ENCODE measurements at places on chromosomes 2 and 18.

GRCh38 chr2:23588106-23588505 is 203.1 kb downstream of the KLHL29 start:
- DNase-seq: no peak

DNA sequence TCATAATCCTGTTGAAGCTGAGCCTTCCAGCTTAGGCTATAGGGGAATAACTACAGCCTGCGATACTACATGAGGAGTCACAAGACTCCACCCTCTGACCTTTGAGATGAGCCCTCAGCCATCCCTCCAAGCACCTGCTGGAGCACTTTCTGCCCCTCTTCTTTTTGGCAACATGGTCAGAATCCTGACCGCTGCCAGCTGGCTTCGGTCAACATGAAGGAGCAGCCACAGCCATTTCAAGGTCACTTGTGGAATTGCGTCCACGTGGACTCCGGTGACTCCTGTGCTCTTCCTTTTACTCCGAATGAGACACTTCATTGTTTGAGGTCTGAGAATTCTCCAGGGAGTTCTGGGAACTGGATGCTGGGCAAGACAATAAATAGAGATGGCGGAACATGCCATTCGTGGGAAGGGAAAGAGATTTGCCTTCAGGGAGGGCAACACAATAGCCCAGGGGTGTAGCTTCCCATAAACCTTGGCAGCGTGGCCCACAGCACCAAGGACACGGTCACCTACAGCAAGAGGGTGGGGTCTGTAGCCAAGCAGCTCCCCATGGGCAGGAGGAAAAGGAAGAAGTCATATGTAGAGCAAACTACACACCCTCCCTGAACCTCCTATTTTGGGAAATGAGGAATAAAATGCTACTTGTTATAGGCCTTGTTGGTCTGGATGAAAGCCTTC is 73.3 kb upstream of the PPP1CB start:
- DNase-seq: no peak

DNA sequence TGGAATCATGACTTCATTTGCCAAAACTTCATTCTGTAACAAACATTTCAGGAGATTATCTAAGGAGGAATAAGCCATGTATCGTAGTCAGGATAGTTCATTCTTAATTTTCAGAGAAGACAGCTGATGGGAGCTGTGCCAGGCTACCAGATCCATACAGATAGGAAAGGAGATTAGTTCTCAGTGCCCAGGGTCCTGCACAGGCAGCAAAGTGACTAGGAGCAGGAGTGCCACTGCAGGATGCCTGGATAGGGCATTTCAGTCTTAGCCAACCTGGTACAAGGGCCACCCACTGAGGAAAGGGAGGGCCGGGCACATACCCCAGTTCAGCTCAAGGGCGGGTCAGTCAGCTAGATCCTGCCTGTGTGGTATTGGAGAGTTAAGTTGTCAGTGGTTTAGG is 6.7 kb upstream of the OSR1 start:
- DNase-seq: no peak

- DNase-seq: no peak
Observed at GRCh38 chr18:12334863-12335262, 26.8 kb downstream of the TUBB6 start.

DNA sequence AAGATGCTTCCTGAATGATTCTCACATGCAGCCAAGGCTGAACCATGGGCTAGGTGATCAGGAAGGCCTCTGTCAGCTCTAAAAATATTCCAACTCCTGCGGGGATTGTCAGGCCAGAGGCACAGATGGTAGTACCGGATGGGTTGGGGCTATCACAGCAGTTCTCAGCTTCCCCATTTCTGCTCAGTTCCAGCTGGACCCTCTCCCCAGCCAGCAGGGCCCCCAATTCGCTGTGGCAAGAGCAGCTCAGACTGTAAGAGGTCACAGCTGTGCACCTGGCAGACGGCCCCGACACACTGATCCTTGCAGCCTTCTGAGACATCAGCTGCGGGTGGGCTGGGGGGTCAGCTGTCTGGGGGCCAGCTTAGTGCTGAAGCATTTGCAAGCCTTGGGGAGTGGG is 43.6 kb upstream of the TCF7L1 start:
- DNase-seq: no peak

GRCh38 chr2:71125506-71126294 is 4.3 kb downstream of the MCEE start:
- no peak for DNase-seq

DNA sequence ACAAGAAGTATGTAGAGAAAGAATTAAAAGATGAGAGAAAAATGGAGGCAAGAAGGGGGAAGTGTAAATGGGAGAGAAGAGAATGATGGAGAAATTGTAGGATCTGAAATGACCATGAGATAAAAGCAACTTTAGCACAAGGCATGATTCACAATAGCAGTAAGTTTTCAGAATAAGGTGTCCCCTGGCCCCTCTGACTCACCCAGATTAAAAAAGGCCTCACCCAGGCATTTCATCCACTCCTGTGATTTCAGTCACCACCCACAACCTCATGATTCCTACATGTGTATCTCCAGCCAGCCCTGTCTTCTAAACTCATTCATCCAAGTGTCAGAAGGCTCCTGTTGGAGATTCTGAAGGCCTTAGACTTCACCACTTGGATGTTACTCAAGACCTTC is 56.6 kb downstream of the SP100 start:
- DNase-seq: no peak

- DNase-seq: no peak
Observed at GRCh38 chr18:48868468-48869466, 82.0 kb downstream of the SMAD7 start.

DNA sequence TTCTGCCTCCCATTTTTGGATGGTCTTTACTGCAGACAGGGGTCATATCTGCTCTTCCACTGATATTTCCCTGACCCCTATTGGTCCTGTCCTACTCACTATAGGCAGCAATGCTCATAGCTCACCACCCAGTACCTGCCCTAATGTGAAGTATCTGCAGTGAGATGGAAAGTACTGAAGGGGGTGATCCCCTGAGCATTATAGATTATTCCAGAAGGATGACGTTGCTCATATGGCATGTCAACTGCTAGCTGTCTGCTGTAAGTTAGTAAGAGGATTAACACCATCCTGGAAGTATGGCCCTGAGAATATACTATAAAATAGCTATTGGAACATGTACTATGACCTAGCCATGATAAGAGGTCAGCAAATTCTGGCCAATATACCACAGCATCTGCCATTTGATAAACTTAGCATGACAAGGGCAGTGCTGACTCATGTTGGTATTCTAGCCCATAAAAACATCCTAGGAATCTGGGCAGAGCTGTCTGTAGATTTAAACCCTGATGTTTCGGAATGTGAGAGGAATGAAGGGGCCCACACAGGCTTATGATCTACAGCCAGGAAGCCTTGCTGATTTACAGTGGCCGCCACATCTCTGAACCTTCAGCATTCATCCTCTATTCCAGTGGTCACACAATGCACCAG is 451.4 kb downstream of the TNS1 start:
- no peak for DNase-seq

GRCh38 chr2:113275556-113276215 is 3.0 kb downstream of the PAX8 start:
- DNase-seq: no peak

DNA sequence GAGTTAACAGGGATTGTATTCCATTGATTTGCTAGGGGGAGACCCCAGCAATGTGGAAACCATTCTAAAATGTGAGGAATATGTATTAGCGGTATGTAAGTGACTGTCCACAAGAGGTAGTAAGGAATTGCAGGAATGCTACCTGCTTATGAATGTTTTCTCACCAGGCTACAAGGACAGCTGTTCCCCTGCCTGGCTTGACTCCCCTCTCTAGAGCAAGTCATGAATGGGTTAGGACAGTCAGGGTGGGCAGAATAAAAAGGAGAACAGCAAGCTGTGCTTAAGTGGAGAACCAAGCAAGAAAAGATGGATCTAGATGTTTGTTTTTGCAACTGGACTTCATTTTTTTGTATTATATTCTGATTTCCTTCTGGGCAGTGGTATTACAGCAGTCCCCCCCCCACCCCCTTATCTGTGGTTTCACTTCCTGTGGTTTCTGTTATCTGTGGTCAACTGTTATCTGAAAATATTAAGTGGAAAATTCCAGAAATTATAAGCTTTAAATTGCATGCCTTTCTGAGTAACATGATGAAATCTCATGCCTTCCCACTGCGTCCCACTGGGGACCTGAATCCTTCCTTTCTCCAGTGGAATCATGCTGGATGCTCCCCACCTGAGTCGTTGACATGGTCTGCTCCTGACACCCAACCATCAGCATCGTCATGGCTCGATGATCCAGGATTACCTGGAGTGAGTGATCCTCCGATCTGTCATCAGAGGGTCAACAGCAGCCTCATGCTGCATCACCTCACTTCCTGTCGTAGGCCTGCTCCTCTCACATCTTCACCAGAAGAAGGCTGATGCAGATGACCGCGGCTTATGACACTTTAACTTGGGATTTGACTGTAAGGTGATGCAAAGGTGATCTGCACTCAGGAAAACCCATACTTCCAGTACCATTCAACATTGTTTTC is 52.2 kb downstream of the VAPA start:
- no peak for DNase-seq

DNA sequence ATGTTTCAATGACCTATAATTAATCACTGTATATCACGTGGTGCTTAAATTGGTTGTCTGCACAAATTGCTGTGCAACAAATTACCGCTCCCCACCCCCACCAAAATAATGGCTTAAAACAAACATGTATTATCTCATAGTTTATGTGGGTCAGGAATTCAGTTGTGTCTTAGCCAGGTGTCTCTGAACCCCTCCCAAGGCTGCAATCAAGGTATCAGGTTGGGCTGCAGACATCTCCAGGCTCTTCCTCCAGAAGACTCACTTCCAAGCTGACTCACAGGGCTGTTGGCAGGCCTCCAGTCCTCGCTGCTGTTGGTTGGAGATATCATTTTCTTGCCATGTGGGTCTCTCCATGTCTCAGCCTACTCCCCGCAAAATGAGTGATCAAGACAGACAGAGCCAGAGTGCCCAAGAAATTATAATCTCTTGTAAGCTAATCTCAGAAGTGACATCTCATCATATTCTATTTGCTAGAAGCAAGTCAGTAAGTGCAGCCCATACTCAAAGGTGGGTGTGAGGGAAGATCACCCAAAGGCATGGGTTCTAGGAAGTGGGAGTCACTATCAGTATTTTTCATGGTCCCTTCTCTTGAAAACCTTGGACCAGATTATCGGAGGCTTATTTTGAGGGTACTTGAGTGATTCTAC is 38.4 kb downstream of the SPC25 start:
- DNase-seq: no peak

GRCh38 chr2:24779116-24779515 is 14.1 kb downstream of the PTRHD1 start:
- DNase-seq: no peak

GRCh38 chr2:42169874-42170521 is 845 bp downstream of the EML4 start:
- DNase-seq: no peak

DNA sequence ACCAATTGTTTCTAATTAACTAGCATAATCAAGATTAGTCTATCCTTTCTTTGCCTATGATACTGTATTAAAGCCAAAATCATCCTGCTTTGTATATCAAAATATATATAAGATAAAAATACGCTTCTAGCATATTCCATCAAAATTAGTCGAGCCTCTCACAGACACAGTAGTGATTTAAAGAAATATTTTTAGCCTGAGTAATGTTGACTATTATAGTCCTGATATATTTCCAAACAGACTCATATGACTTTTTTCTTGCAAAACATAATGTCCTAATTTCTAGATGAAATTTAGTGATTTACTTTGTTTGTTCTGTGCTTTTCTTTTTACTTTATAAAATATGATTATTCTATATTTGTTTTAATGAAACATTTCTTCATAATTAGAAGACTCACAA is 30.9 kb downstream of the FAP start:
- DNase-seq: no peak

- no peak for DNase-seq
Observed at GRCh38 chr2:113232740-113233139, 46.0 kb downstream of the PAX8 start.

GRCh38 chr2:140308706-140309105 is 1528.5 kb upstream of the NXPH2 start:
- no peak for DNase-seq

GRCh38 chr2:101864426-101864825 is 127.3 kb upstream of the IL1R2 start:
- no peak for DNase-seq

- no peak for DNase-seq
Observed at GRCh38 chr18:63254716-63255399, 64.7 kb downstream of the BCL2 start.

DNA sequence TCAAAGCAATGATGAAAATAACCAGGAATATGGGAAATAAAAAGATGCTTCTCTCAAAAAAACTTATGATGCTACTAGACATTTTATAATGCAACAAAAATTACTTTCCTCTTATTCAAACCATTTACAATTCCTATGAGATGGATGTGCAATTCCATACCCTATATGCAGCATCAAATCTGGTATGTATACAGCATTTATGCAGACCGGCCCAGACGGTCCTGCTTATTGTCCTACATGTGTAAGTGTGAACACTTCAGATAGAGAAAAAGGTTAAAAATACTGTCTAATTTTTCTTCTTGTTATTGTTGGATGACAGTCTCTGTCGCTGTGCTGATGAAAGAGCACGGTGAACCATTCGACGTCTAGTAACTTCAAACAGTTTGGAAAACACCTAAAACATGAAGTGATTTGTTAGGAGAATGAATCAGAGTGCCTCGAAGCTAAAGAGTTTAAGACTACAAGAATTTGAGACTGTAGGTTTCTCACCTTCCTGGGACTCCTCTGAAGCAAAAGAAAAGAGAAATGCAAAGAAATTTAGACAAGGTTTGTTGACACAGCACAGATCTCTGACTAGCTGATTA is 80.8 kb downstream of the ATL2 start:
- no peak for DNase-seq

DNA sequence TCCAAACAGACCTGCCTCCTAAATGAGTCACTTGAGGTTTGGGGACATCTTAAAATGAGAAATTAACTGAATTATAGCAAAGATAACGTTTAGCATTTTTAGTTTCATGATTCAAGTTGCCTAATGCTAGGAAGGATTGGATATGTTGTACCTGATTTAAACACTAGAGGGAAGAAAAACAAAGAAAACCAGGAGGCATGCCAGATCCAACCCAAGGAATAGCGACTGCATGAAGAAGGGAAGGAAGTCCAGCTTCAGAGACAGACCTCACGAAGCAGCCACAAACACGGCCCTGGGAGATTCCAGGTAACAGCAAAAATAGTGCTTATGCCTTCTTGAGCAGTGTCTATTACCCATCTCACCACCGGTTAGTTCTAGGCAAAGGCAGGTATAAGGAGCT is 499.9 kb upstream of the SPHKAP start:
- DNase-seq: no peak

DNA sequence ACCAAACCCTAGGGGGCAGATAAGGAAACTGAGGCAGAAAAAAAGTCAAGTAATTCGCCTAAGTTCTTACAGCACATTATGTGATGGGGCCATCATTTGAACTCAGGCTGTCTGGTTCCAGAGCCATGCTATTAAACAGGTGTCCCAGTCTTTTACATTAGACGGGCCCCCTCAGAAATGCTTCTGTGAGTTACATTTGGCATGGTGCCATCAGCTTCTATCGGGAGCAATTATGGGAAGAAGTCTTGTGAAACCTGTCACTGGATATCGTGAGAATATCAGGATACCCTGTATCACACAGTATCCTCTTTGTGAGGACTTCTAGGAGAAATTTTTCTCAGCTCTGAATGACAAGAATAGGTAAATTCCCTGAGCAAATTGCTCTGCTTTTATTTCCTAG is 143.7 kb upstream of the NOSTRIN start:
- DNase-seq: no peak

Data from stimulated activated CD4-positive, alpha-beta T cell treated with anti-CD3 and anti-CD28 coated beads, Interleukin-15, amount 100 ng/mL, for 1 hour (primary cell).